ENCODE measurements at places on chromosomes 4 and X.

- DNase-seq: no peak
Measured at GRCh38 chr4:110754716-110755115, 131.8 kb upstream of the PITX2 start.

GRCh38 chr4:94452476-94453371, 982 bp downstream of the PDLIM5 start:
- no peak for DNase-seq

DNA sequence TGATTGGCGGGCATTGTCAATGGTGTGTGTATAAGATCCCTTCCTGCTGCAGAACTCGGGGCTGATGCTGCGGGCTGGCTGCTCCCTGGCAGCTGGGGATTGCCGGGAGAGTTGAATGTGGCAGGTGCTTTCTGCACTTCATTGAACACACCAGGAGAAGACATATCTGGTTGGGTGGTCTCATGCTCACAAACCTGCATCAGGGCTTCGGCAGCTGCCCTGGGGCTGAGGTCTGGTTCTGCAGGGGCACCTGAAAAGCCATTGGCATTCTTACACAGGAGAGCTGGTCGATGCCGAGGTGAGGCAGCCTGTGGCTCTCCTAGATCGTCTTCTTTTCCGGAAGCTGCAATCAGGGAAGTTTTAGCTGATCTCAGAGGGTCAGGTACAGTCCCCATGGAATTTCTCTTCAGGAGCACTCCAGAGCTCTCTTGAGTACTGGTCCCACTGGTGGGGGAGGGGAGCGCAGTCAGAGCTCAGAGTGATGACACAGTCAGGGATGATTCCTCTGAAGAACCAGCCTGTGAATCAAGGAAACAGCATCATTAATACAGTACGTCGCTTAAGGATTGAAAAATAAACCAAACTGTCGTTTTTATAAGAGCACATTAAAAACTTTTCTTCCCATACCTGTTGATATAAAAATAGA, 57.8 kb downstream of the GPRIN3 start:
- no peak for DNase-seq

- no peak for DNase-seq
Measured at GRCh38 chr4:128604840-128605239, 204.7 kb upstream of the JADE1 start.

GRCh38 chr4:51894059-51894645, 51.2 kb downstream of the DCUN1D4 start:
- DNase-seq: no peak

DNA sequence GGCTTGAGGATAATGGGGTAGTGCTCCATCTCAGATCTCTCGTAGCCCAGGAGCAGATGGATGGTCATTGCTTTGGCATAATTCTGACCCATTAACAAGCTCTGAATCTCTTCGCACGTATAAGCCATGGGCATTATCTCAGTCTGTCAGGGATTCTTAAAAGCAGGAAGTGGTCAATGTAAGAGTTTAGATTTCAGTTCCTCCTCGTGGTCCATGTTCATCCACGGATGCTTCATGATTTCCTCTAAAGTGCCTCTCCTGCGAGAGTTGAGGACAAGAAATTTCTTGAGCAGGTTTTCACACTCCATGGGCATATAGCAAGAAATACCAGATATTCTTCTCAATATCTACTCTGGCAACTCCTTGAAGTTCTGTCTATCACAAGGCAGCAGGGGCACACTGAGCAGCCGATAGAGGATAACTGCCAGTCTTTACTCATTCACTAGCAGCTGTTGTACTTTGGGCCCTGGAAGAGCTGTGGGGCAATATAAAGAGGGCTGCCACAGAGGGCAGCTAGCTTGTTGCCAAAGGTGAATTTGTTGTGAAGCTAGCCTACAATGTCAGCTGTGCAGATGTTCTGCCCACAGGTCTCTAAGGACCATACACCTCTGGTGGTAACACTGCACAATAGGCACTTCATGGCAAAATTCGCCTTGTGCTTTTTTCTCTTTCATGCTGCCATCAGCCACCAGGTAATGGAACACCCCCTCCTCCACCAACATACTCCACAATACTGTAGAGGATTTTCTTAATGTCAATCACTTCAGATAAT, 52.0 kb upstream of the WDR17 start:
- DNase-seq: no peak

DNA sequence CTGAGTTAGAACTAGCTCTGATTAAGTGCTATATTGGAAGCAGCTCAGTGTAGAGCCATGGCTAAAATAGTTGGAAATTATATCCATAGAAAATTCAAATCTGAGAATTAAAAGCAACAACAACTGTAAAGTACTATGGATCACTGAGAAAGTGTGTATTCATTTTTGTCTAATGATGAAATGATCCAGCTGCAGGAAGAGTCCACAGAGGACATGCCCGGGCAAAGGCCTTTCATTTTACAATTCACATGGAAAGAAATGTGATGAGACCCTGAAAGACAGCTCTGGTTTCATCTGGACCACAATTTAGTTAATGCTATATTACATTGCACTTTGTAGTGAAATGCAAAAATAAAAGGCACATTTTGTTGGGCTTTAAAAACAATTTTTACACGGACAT, 196.8 kb upstream of the FAT1 start:
- no peak for DNase-seq

DNA sequence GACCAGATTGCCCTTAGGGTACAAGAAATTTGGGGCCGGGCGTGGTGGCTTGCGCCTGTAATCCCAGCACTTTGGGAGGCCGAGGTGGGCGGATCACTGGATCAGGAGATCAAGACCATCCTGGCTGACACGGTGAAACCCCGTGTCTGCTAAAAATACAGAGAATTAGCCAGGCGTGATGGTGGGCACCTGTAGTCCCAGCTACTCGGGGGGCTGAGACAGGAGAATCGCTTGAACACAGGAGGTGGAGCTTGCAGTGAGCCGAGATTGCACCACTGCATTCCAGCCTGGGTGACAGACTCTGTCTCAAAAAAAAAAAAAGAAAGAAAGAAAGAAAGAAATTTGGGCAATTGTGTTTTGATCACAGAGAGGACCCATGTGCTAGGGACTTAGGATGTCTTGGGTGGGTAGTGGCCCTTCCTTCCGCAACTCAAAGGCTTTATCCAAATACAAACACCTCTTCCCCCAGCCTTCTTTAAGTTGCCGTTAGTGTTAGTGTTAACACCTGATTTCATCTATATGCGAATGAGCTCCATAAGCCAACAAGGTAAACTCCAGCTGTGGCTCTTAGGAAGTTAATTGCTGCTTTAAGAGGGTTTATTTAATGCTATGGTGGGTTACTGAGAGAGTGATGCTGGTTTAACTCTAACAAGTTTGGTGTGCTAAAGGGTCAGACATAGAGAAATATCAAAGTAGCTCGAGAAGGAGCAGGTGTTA, 8.6 kb upstream of the CCDC110 start:
- no peak for DNase-seq

GRCh38 chrX:30060718-30061117, 154.6 kb upstream of the MAGEB2 start:
- DNase-seq: no peak

GRCh38 chr4:174157106-174157607, 126.3 kb downstream of the FBXO8 start:
- DNase-seq: no peak

DNA sequence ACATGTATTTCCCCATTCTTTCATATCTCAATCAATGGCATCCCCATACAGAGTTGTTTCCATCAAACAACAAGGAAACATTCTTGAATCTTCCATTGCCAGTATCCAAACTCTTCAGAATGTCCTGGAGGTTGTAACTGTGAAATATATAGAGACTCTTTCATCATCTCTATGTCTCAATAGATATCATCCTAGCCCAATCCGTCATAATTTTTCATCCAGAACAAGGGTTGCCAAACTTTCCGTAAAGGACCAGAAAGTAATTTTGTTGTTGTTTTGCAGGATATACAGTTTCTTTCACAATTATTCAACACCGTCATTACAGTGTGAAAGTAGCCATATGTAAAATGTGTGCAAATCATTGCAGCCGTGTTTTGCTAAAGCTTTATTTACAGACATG, 15.2 kb upstream of the CXCL6 start:
- DNase-seq: no peak

GRCh38 chrX:42495139-42495538, 282.8 kb downstream of the PPP1R2C start:
- DNase-seq: peak; percentile 41

DNA sequence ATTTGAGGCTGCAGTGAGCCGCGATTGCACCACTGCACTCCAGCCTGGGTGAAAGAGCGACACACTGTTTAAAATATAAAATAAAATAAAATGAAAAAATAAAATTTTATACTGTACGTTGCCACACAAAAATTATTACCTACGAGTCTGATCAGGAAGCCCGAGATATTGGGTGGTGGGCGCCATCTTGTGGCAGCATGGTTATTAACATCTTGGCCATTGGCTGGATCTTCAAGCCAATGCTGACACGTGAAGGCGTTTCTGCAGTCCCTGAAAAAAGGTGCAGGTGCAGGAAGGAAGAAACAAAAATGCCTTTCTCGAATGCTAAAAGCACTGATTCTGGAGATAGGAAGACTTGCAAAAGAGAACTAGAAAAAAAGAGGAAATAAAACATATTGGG, 4.9 kb upstream of the TLR8 start:
- DNase-seq: peak; percentile 6

DNA sequence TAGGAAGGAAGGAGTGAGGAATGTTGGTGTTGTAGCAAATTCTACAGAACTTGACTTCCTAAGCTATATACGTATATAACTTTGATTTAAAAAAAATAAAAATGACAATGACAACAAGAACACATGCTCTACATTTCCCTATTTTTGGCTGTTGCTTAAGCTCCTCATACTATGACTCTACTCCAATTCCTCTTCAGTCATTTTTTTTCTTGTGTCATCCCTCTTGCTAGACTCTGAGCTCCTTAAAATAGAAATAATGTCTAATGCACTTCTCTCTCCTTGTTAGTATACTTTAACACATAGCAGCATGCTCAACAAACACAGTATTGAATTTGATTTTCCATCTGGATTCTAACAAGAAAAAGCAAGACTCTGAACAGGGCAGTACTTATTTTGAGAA, 144.0 kb downstream of the HDX start:
- DNase-seq: no peak

DNA sequence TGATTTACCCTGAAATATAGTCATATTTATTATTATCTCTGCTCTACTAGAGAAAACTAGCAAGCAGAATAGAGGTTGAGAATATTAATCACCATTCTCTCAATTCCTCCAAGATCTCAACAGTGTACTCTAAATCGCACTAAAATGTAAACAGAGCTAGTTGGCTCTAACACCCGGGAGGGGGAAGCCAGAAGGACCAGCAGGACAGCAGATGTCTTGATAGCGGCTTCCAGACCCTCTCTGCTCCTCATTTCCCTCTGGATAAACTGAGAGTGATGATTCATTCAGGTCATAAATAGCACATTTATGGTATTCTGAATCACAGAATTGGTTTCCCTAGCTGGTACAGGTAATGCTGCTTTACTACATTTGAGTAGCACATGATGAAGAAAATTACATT, 82.5 kb downstream of the TBC1D9 start:
- no peak for DNase-seq

DNA sequence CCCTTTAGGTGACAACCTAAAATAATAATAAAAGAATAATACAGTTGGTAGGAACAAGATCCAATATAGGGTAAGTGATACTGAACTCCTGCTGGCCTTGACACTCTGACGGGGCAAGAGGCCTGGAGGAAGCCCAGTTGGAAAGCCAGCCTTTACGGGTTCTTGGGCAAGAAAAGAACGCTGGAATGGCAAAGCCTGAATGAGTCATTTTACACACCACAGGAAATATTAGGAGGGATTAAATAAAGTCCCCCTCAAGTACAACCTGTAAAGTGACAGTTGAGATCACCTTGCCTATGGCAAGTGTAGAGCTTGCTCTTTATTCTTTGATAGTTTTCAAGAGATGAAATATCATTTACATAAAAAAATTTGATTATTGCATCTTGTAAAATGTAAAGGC, 244.5 kb upstream of the TLL1 start:
- no peak for DNase-seq

GRCh38 chr4:113223001-113223400, 173.5 kb downstream of the ANK2 start:
- no peak for DNase-seq

GRCh38 chr4:145545031-145545430, 63.4 kb downstream of the SMAD1 start:
- no peak for DNase-seq

DNA sequence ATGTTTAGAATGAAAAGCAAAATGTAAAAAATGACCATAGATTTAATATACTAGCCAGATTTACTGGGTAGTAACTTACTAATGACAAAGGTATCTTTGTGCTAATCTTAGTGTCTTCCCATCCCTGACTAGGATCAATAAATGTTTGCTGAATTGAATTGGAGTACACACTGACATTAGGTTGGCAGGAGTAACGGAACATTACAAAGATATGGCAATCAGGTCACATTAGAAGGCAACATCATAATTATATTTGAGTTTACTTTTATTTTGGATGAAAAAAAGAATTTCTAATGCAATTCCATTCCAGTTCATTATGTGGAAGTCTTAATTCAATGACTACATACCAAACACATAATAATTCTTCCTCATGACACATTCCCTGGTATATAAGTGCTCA, 77.8 kb downstream of the MID1 start:
- DNase-seq: no peak

DNA sequence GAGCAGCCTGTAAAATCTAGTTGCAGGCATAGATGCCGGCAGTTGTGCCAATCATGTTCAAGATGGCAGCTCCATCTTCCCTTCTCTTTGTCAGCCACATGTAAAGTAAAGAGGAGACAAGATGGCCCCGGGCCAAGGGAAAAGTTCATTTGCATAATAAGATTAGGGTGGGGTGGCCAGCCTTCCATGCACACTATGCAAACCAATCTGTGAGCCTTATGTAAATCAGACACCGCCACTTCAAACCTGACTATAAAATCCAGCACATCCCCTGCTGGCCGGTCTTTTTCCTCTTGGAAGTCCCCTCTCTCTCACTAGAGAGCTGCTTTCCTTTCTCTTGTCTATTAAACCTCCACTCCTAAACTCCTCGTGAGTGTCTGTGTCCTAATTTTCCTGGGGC, 78.9 kb upstream of the CBR4 start:
- DNase-seq: no peak

- DNase-seq: no peak
Measured at GRCh38 chrX:9749146-9749692, 16.4 kb downstream of the GPR143 start.

- peak; percentile 75 for DNase-seq
Measured at GRCh38 chrX:41333003-41333743, 789 bp upstream of the DDX3X start.

DNA sequence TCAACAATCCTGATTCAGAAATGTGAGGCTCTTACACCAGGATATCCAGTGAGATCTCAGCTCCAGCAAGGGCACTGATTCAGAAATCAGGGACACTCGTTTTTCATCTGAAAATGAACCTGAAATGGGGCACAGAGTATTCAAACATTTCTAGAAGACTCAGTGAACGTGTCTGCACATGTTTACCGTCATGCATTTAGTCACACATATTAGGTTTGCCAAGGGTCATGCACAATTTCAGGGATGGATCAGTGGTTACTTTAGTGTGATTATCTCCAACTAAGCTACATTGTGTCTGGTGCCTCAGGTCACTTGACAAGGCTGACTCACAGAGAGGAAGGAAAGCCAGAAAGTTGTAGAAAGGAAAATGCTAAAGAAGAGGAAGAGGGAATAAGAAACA, 33.6 kb upstream of the SPANXN2 start:
- no peak for DNase-seq

- DNase-seq: no peak
Measured at GRCh38 chrX:10800796-10801195, 180.4 kb upstream of the MID1 start.
